ENCODE measurements at places on chromosomes 4 and X.
A peak's percentile ranks its signal among the peaks of the same experiment; 100 is the strongest.

DNA sequence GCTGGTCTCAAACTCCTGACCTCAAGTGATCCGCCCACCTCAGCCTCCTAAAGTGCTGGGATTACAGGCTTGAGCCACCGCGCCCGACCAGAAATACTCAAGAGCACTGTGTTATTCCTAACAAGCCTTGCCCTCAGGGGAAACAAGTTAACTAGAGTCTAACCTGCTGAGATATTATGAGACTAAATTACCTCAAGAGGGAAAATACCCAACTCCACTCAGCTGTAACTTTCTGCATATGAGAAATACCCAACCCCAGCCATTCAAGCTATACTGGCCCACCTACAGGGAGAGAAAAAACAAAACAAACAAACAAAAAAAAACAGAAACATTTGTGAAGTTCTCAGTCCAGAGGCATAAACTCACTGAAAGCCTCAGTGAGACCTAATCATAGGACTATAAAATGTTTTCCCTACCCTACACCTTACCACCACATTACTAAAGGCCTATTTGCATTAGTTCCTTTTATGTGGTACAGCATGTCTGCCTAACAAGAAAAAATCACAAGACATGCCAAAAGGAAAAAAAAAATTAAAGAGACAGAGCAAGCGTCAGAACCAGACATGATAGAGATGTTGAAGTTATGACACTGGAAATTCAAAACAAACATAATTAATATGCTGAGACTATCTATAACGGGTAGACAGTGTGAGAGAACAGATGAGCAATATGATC lies 876.0 kb downstream of the FSTL5 start:
- no peak for DNase-seq

DNA sequence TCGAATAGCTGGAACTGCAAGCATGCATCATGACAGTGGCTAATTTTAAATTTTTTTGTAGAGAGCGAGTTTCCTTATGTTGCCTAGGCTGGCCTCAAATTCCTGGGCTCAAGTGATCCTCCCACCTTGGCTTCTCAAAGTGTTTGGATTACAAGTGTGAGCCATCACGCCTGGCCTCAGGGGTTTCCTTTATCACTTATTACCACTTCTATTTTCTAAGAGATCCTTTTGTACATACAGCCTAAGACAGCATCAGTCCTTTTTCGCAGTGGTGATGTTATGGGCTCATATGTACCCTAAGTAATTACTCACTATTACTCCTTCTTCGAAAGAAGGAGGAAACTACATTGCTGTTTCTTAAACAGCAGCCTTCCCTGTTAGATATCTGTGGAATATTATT lies 54.1 kb upstream of the CDKN2AIP start:
- DNase-seq: no peak

DNA sequence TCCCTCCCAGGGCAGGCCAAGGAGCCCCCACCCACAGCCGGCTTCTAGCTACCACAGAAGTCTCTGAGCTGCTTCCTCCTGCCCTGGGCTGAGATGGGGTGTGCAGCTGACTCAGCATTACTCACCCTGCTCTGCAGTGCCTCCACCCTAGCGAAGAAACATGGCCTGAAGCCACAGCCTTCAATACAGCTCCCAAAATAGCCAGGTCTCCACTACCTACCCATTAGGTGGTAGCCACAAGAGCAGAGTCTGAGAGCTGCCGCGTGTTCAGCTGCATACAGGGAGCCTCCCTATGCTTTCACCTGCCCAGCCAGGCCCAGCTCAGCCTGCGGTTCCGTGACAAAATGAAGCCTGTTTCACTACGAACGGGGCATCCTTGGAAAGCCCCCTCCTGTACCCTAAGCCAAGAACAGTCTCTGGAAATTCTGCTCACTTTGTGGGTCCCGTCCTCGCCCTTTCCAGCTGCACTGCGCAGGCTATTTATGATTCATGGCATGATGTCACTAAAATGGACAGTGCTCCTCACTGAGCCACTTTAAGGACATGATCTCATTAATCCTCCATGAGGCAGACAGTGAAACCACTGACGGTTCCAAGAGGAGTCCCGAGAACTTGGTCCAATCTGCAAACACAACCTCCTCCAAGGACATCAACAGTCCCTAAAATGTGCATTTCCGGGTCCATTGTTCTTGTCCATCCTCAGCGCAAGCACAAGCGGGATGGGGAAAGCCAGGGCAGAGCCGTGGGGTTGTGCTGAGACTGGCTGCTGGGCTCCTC lies 20.2 kb downstream of the WDR1 start:
- peak; percentile 79 for DNase-seq

- DNase-seq: no peak
Observed at GRCh38 chr4:3715061-3715854, 50.9 kb upstream of the ADRA2C start.

DNA sequence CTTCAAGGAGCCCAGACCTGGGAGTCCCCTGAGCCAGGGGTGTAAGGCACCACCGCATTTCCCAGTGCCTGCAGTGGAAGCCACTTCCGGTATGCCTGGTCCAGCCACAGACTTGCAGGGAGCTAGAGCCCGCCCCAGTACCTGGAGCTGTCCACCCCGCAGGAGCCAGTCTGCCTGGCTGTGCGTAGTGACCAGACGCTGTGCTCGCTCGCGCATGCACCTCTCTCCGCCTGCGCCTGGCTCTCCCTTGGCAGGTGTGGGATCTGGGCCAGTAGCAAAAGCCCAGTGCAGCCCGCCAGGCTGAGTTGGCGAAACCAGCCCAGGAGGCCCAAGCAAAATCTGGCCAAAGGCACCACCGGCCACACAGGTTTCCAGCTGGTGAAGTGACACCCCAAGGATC lies 973.7 kb upstream of the AGA start:
- DNase-seq: no peak

DNA sequence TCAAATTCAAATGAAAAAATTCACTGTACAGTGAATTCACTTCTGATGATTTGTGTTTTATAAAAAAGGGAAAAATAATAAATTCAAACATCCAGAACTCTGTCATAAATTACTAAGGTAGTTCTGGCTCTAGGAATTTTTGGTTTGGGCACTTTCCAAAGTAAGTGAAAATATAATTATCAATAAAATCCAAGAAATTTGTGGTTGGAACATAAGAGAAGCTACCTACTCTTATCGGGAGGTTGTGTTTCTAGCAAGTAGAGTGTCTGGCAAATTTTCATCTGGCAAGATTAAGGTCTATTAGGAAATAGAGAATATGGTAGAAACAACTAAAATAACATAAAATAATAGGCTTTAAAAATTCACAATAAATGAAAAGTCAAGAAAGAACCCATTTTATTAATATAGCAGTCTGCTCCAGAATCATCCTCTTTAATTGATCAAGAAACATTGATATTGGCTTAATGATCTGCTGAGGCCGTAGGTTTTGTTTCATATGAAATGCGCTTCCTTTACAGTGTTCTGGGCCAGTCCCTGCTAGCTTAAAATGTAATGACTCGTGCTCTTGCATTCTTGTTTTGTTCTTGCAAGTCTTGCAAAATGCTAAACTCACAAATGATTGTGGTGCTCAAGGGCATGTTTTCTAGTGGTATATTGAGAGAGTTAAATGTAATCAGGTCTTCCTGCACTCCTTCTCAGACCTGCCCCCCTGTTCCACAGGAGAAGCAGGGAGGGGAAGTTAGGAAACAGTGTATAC lies 331.4 kb downstream of the RAPGEF2 start:
- DNase-seq: no peak

- no peak for DNase-seq
Observed at GRCh38 chrX:6227453-6227835, 1.2 kb downstream of the NLGN4X start.

- DNase-seq: no peak
Observed at GRCh38 chr4:8301851-8302730, 32.5 kb downstream of the HTRA3 start.

DNA sequence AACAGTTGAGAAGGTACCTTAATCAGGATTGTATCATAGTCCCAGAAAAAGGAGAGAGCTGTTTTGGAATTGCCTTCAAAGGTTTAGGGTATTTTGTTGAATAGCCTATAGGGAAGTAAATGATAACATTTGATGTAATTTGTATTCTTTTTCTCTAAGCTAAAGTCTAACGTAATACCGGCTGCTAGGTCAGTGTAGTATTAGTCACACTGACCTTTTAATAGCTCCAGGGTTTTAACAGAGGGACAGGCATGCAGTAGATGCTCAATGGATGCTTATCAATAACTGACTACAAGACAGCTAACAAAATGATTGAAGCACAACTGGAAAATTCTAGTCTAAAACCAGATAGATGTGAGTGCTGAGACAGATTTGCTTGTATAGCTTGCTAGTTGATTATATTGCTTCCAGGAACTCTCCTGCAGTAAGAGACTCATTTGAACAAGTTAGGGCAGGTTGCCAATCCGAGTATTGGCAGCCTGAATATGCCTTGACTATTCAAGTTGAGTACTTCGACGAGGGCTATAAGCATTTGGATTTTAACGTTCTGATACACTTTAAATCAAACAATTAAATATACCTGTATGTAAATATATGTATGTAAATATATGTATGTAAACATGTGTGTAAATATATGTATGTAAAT lies 16.5 kb upstream of the PNPLA4 start:
- DNase-seq: no peak

GRCh38 chr4:3835527-3836405 lies 69.6 kb downstream of the ADRA2C start:
- no peak for DNase-seq

DNA sequence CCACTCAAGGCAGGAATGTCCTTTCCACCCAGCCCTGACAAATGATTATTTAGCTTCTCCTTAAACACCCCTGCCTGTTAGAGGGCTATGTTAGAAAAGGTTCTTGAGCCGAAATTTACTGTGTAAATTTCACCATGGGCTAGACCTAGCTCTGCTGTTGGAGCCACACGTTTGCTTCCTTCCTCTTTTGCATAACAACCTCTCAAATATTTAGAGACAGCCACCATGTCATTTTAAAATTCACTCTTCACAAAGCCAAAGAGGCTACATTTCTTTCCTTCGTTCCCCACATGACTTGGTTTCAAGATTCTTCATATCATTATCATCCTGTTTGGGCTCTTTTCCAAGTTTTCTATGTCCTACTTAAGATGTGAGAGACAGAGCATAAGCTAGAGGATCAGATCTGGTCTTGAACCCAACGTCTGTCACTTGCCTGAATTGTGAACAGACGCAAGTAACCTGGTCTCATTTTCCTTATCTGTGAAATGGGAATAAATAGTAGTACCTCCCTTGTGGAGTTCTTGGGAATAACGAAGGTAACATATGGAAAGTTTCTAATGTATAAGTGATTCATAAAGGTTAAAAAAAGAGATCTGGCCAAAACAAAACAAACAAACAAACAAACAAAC lies 6.7 kb downstream of the DOCK11 start:
- DNase-seq: no peak

GRCh38 chrX:148333989-148334388 lies 166.4 kb upstream of the AFF2 start:
- peak; percentile 20 for DNase-seq

DNA sequence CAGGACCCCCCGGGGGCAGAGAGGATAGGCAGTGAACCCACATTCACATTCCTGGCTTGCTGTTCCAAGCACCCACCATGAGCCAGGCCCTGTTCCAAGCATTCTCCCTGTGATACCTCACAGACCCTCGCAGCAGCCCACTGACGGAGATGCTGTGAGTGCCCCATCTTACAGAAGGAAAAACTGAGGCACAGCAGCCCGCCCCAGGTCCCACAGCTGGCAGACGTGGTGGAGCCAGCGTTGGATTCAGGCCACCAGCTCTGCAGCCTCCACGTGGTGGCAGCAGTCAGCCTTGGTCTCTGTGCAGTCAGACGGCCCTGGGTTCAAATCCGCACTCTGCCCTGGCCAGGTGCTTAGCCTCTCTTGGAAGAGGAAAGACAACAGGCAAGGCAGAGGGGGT lies 16.8 kb downstream of the MAN2B2 start:
- no peak for DNase-seq

DNA sequence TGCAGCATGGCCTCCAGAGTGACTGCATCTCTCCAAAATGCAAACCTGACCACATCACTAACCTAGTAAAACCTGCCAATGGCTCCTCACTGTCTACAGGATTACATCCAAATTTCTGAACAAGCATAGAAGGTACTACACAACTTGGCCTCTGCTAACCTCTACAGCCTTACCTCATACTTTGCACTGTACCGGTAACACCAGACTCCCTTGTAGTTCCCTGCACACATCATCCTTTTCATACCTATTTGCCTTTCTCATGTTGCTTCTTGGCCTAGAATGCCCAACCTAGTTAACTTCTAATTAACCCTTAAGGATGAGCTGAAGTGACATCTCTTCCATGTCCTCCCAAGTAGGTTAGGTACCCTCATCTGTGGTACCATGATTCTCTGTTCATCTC lies 33.4 kb upstream of the KCNE5 start:
- DNase-seq: no peak

DNA sequence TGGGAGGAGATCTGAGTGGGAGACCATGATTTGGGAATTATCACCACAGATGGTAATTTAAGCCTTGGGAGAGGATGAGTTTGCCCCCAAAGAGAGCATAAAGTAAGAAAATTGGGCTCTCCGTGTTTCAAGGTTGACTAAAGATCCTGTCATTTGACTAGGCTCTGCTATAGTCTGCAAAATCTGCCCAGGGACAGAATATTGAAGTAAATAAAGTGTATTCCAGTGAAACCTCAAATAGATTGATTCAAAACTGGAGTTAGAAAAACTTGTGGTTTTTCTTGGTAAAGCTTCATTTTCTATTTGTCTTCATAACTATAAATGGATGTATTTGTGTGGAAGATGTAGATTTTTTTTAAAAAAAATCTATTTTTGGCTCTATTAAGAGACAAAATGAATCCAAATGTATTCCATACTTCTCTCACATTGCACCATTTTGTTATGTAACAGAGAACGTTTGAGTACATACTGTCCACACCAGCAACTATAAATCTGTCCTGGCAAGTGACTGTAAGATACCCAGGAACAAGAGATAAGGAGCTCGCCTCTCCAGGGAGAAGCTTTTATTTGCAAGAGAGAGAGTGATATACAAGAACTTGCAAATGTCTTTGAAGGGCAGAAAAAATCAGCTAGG lies 170.2 kb downstream of the CBR4 start:
- no peak for DNase-seq

GRCh38 chr4:148831945-148832344 lies 389.7 kb upstream of the NR3C2 start:
- no peak for DNase-seq

- no peak for DNase-seq
Observed at GRCh38 chr4:173121076-173121561, 47.5 kb upstream of the GALNT7 start.

DNA sequence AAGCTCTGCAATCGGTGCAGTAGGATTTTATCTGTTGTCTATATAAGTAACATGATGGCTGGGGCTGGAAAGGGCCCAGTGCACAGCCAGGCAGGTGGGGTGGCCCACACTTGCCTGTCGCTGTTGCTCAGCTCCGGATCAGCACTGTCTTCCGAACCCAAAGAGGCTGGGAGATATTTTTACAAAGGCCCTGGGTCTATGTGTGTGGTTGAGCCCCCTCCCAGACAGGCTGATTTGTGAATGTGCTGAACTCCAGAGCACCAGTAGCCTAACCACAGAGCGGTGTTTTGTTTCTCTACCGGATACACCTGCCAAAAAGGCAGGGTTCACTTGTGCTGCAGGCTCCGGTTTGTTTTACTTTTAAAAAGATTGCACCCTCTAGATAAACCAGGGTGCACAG lies 33.5 kb upstream of the CHRNA9 start:
- DNase-seq: peak; percentile 88
